ENCODE measurements at places on chromosomes 11 and 22.

DNA sequence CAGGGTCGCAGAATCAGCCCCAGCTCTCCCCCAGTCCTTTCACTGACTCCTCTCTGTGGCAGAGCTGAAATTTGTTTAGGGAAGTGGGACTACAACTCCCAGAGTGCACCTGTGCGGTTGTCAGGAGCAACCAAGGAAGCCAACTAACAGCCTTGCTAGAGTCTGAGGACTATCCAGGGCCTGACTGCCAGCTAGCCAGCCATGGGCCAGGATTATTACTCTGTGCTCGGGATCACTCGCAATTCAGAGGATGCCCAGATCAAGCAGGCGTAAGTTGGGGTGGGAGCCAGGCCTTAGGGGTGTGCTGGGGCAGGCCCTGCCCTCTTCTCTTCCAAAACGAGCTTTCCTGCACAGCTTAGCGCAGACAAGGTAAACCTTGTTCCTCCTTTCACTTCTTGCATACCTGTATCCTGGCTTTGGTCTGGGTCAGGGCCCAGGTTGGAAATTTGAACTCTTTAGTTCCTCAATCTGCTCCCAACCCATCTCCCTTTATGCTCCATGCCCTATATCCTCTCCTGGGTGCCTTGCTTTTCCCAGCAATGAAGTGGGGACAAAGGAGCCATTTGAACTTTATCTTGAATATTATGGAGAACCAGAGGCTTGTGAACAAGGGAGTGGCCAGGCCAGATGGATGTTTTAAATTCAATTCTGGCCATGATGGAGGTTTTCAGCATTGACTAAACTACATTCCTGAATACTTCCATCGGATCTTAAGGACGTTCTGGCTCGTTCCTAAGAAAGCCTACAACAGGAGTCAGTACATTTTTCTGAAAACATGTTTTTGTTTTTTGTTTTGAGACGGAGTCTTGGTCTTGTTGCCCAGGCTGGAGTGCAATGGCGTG lies at the start of gene DNAJB13:
Gene DNAJB13, plus strand, starts transcription at position 158 of the 842 bp plus-strand sequence. Its CDS starts 44 bp downstream, at position 202.
- peak; percentile 29 for DNase-seq

DNA sequence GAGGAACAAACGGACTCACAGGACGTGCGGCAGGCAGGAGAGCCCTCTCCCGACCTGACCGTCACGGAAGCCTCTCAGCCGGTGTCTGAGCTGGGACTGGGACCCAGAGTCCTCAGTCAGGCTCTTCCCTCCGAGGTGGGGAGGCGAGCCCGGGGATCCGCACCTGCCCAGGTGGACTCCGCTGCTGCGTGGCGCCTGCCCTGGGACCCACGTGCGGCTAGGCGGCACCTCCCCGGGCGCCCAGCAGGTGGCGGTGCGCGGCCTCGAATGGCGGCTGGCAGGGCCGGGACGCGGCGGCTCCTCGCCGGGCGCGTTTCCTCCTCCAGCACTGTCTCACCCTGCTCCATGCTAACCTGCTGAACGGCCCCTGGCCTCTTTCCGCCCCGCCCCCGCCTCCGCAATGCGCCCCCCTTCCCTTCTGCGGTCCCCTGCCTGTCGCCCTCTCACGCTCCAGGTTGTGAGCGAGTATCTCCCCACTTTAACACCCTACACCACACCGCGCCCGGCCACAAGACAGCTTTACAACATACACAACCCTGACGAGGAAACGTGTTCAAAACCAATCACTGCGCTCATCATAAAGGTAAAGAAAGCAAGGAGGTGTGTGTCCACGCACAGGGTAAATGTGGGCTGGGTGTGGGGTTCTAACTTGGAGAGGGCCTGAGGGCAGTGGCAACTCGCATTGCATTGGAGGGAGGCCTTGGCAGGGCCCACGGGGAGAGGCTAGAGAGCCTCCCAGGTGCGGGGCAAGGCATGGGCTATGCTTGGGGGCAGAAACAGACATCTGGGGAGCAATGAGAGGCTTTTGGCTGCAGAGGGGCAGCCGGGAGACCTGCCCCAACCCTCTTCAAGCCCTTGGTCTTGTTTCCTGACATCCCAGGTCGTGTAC lies 25.9 kb upstream of the ATXN10 start:
- peak; percentile 51 for DNase-seq

GRCh38 chr11:72696866-72697700 lies 22.9 kb upstream of the PDE2A start:
- DNase-seq, result no peak

DNA sequence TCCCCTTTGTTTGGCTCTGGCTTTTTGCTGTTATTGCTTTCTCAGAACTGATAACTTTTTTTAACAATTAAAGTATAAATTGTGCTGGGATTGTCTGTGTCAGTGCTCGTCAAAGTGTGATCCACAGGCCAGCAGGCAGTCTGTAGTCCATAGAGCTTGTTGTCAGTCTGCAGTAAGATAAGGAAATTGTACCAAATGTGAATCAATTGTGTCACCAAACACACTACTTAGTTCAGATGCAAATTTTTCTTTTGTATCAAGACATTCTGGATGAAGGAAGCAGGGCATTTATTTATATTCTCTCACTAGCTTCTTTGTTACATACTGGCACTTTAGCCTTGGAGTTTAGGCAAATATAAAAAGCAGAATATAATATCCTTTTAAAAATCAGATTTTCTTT lies 121.0 kb downstream of the WNT11 start:
- no peak for DNase-seq

DNA sequence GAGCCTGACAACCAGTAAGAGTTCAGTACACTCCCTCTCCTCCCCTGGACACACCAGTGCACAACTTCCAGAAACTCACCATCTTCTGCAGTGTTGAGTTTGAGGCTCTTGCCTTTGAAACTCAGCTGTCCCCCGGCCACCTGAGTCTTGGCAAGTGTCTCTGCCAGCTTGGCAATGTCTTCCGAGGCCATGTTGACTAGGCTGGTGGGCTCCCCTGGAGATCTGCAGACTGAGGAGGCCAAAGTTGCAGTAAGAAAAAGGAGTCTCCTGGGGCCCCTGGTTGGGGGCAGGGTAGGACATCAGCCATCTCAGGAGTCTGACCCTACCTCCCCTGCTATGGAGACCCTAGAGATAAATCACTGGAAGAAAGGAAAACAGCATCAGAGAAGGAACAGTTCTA lies 5.1 kb downstream of the RANGAP1 start:
- no peak for DNase-seq

GRCh38 chr11:44572884-44573283 lies 7.4 kb downstream of the CD82 start:
- no peak for DNase-seq

DNA sequence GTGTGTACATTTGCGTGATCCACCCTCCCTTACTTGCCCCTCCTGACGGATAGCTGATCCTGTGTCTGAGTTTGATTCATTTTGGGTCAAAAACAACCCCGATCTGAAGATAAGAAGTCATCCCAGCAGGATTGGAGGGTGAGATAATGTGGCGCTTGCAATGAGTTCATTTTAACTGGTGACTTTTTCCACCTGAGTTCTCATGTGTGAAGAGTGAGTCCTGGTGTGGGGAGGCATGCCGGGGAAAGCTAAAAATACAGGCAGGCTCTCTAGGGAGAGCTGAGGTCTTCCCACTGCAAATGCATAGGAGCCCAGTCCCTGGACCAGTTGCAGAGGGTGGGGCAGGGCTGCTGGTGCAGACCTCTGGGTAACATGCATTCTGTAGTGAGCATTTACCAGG lies 35.7 kb upstream of the ELF5 start:
- DNase-seq, result no peak

GRCh38 chr11:17267576-17267975 lies 9.0 kb upstream of the NUCB2 start:
- peak; percentile 49 for DNase-seq

DNA sequence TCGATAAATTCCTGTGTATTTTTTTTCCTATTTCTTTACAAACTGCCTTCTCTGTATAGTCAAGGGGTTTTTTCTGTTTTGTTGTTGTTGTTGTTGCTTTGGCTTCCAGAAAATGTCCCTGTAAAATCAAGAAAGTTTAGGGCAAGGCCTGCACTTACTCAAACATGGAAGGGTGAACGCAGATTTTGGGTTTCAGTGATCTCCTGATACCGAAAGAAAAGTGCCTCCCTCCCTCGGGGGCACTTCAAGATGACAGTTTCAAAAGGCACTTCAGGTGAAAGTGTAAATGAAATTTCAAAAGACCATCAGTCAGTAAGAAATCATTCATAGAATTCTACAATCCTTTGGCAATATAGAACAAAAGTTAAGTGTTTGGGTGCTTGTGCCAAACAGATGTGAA lies 43.4 kb upstream of the TMPRSS4 start:
- DNase-seq, result no peak

DNA sequence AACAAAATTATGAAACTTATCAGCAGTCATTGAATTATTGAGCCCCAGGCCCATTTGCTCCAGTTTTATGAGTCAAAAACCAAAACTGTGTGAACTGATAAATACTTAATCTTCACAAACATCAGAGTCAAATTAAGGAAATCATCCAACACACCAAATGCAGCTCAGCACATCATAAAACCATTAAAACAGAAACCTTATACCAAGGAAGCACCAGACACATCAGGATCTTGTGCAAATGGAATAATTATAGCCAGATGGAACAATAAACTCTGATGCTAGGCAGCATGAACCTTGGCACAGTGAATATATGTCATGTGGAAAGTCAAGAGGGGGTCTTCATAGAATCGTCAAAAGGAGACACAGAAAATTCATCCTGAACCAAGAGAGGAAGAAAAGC lies 410.7 kb upstream of the API5 start:
- no peak for DNase-seq

- DNase-seq, result peak; percentile 56
Observed at GRCh38 chr11:128884703-128885338, 6.3 kb upstream of the KCNJ5 start.

GRCh38 chr11:71183878-71184277 lies 68.5 kb downstream of the SHANK2 start:
- DNase-seq, result no peak

- peak; percentile 68 for DNase-seq
Observed at GRCh38 chr11:117064275-117064674, 34.0 kb downstream of the SIK3 start.

- DNase-seq, result no peak
Observed at GRCh38 chr11:16775614-16776283, 37.3 kb downstream of the C11orf58 start.

DNA sequence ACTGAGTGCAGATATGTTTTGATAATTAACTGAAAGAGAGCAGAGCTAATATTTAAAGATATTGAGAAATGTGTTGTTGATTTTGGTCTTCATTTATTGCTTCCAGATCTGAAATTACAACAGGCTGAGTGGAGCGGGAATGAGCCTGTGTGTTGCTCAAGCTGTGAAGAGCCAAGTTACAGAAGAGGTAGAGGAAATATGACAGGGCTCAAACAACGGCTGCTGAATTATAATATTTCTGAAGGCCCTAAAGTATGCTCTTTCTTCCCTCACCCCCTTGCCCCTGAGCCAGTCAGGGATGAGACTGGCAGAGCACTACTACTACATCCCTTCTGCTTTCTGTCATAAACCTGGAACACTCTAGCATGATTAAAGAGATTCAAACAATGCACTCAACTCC lies 115.6 kb downstream of the FANCF start:
- peak; percentile 18 for DNase-seq

DNA sequence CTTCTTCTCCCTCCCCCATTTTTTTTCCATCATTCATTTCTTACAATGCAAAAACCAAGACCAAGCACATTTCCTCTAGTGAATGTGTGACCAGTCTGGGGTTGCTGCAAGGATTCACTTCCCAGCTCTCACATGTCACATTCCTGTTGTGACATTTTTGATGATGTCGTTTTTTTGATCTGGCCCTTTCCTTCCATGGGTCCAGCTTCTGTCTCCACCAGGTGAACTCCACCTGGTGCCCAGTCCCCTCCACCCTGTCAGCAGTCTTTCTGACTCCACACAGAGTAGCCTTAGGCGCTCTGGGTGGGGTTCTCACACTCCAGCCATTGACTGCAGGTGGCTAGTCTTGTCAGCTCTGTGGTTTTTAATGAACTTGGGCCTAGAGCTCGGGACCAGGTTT lies 15.6 kb downstream of the PANX1 start:
- DNase-seq, result no peak

DNA sequence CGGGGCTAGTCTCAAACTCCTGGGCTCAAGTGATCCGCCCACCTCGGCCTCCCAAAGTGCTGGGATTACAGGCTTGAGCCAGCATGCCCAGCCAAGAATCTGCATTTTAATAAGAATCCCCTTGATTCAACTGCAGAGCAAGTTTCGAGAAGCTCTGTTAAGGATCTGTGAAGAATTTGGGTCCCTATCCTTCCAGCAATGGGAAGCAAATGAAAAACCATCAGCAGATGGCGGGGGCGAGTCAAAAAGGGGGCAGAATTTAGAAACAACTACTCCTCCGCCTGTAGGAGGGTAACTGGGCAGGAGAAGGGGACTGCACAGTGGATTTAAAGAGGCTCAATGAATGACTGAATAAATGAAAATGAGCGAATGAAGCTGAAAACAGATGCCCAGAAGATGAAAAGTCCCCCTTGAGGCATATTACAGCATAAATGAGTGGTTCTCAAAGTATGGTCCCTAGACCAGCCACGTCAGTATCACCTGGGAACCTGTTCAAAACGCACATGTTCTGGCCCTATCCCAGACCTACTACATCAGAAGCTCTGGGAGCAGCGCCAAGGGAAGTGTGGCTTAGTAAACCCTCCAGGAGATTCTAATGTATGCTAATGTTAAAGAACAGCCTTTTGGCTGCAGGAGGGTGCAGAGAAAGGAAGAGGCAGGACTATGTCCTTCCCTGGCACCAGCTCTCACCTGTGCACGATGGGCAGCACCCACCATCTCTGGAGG lies 15.0 kb downstream of the VWCE start:
- peak; percentile 43 for DNase-seq

DNA sequence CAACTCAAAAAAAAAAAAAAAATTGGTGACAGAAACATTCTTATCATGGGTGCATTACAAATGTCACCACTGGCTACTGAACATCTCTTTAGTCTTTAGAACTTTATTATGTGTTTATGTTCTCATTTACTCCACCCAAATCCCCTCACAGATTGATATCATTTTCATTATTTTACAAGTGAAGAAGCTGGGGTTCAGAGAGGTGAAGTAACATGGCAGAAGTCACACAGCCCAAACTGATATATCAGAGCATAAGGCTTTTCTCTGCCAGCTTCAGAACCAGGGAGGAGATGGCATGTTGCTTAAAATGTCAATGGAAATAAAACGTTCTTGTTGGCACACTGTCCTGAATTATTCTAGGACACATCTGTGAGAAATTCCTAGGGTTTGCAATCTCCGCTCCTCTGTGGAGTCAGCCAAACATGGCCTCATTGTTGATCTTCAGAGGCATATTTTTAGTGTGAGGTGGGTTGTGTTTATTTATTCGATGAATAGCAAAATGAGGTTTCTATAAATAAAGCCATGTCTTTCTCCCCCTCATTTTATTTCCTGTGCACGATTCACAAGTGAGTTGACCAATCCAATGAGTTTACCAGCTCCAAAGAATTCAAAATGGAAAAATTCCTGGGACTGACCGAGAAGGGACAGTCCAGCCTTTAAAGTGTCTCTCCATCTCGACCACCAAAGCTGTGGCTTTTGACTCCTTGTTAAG lies 72.9 kb upstream of the ANO1 start:
- peak; percentile 34 for DNase-seq

GRCh38 chr11:84549217-84549616 lies 1077.9 kb downstream of the DLG2 start:
- peak; percentile 38 for DNase-seq

- no peak for DNase-seq
Observed at GRCh38 chr11:17561111-17561415, 14.0 kb downstream of the OTOG start.

GRCh38 chr11:64631675-64632074 lies 40.7 kb downstream of the SLC22A12 start:
- DNase-seq, result no peak

Data from fibroblast of skin of right biceps (primary cell).